Fibroblast of skin of scalp (primary cell): ENCODE measurements at places on chromosomes 2 and 18.

DNA sequence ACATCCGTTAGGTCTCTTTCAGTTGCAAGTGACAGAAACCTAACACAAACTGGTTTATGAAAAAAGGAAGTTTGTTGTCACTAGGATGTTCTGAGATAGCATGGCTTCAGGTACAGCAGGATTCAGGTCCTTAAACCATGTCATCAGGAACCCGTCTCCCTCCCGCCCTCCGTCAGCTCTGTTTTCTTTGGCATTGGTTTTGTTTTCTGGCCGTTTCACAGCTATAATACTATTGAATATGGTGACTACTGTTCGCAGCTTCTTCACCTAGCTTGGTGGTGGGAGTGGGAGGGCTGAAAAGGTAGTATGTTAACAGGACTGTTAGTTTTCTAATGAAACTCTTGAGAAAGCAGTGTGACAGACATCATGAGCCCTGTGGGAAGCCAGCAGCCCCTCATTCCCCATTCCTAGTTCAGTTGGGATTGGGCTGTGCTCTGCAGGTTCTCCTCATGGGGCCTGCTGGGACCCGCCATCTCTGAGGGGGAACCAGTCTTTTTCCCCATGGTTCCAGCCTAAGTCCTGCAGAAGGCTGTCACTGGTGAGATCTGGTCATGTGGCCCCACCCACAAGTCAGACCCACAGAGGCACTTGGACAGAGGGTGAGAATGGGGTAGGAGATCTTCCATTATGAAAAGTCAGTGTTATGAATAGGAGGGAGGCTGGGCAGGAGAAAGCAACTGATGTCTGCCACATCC, 12.1 kb downstream of the PTMA start:
- DNase-seq: no peak

GRCh38 chr2:227886149-227886548, 14.7 kb downstream of the DAW1 start:
- no peak for DNase-seq

GRCh38 chr18:7772951-7773350, 205.8 kb downstream of the PTPRM start:
- no peak for DNase-seq

GRCh38 chr2:138000009-138000408, 35.7 kb downstream of the HNMT start:
- DNase-seq: no peak

- DNase-seq: peak; percentile 96
These were observed 36.5 kb downstream of the GALM start for GRCh38 chr2:38702413-38702812.

GRCh38 chr18:78271790-78272189, 707.8 kb upstream of the SALL3 start:
- no peak for DNase-seq

DNA sequence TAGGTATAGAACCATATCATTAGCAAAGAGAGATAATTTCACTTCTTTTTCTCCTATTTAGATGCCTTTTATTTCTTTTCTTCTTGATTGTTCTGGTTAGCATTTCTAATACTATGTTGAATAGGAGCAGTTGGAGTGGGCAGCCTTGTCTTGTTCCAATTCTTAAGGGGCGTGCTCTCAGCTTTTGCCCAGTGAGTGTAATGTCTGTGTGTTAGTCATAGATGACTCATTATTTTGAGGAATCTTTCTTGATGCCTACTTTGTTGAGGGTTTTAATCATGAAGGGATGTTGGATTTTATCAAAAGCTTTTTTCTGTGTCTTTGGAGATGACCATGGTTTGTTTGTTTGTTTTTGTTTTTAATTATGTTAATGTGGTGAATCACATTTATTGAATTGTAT, 1453.1 kb upstream of the SLC39A10 start:
- peak; percentile 46 for DNase-seq

DNA sequence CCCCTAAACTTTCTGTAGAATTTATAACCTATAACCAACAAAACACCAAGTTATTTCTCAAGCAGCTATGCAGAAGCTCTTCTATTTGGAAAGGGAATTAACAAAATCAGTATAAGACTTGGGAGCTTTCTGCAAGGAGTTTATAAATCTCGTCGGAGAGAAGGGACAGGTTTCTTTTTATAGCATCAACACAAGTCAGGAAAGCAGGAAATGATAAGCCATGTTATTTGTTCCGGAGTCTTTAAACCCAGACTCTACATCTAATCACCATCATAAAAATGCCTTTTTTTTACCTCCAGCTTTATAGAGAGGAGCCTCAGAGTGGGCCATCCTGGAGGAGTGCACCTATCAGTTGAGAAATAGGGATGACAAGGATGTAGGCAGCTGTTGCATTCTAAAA, 137.1 kb downstream of the DPP10 start:
- no peak for DNase-seq

- DNase-seq: no peak
These were observed 70.9 kb upstream of the ERBB4 start for GRCh38 chr2:212609479-212609878.
